ENCODE measurements at places on chromosomes 6 and 20.
A peak's percentile ranks its signal among the peaks of the same experiment; 100 is the strongest.

GRCh38 chr6:135411339-135411738, 86.2 kb downstream of the AHI1 start:
- DNase-seq: no peak

DNA sequence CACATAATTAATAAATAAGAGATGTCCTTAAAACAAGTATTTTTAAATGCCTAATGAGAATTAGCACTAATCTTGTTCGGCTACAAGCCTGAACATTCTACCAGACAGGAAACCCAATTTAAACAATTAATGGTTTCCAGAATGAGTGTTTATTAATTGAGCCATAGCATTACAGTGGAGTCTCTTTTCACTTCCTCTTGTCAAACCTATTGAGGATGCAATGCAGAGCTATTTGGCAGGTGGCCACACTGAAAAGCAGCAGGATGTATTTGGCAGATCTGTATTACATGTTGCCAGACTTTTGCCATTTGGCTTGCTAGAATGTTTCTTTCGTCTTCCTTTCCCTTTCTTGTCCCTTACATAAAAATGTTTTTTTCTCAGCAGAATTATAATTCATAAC, 475.2 kb upstream of the MARCKS start:
- peak; percentile 30 for DNase-seq

DNA sequence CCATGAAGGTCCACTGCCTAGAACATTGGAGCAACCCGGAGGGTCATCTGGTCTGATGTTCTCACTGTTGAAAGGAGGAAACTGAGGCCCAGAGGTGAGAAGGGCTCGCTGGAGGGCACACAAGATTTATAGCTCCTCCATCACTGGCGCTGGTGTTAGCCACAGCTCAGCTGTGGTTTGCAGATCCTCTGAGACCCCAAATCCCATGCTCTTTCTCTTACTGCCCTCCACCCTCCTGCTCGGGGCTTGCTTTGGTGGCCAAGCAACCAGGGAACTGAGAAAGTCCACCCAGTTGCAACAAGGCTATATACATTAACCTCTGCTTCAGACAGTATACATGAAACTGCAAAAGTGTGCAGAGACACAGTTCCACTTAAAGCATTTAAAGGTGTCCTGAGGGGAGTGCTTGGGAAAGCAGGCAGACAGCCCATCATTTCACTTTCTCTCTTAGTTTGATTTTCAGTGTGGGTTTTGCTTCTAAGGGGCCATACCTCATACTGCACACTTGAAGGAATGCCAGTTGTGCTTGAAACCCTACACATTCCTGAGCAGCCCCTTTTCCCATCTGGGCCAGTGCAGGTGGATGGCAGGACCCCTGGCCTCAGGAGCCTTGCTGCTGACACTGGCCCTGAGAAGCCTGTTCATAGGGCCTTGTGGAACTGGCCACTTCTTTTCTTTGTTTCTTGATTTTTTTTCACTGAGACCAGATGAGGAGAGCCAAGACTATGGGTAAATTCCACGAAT, 347.6 kb downstream of the CDC5L start:
- no peak for DNase-seq

DNA sequence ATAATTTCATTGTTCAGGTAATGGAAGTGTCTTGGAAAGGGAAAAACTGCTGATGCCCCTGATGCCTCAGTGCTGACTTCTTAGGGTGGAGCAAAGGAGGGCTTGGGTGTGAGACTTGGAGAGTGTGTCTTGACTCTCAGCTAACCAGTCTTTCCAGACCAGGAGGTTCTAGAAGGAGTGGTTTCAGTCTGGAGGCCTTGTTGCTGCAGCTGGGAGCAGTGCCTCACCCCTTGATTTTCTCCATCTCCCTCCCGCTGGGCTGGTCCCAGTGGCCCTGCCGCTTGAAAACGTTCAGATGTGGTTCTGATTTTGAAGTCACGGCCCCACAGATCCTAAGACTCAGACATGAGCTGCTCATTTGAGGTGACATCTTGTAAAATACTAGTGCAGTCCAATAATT, 5.4 kb downstream of the DSP start:
- no peak for DNase-seq

GRCh38 chr6:29943053-29943966, 978 bp downstream of the HLA-A start:
- no peak for DNase-seq

DNA sequence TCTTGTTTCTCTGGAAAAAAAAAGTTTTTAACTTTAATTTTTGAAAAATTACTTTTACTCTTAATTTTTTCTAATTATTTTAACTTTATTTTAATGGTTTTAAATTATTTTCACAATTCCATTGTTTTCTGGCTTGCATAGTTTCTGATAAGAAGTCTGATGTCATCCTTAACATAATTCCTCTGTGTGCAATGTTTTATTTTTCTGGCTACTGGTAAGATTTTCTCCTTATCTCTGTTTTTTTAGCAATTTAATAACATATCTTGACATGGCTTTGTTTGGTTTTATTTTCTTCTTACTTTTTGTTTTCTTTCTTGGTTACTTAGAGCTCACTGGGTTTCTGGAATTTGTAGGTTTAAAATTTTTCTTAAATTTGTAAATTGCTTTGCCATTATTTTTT, 114.8 kb downstream of the TBXT start:
- no peak for DNase-seq

DNA sequence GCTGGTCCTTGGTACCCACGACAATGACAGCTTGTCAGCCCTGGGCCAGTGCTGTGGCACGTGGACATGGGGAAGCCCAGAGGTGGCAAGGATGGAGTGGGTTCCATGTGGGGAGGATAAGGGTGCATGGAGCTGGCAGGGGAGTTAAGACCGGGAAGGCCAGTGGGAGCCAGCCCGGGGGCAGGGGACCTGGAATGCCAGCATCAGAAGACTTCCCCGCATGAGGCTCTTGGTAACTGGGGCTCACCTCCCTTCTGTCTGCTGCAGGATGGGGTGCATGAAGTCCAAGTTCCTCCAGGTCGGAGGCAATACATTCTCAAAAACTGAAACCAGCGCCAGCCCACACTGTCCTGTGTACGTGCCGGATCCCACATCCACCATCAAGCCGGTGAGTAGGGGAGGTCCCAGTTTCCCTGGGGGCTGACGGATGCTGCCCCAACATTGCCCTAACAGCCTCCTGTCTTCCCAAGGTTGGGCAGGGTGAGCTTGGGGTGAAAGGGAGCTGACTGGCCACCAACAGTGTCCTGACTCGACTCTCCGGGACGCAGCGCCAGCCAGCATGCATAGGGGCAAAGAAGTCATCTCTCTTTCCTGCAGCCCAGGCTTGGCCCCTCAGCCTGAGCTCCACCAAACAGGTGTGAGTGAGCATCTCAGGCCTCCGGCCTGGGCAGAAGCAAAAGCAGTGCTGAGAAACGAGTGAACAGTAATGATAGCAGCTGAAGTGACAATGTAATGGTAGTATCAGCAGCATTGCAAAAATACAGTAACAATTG, 19.5 kb downstream of the HCK start:
- no peak for DNase-seq

DNA sequence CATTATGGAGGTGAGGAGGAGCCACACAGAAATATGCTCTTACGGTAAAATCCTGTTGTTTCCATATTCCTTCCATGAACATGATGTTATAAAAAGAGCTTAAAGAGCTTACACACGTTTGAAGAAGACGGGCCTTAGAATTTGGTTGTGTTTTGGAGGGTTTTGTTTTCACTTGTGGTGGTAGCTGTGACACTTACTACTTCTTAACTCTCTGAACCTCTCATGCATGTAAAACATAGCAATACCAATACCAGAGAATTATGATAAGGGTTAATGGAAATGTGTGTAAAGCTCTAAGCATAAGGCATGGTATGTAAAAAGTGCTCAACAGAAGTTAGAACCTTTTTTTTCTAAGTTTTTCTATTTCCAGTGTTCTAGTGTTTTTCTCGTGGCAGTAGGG, 256.1 kb upstream of the KCNQ5 start:
- no peak for DNase-seq

DNA sequence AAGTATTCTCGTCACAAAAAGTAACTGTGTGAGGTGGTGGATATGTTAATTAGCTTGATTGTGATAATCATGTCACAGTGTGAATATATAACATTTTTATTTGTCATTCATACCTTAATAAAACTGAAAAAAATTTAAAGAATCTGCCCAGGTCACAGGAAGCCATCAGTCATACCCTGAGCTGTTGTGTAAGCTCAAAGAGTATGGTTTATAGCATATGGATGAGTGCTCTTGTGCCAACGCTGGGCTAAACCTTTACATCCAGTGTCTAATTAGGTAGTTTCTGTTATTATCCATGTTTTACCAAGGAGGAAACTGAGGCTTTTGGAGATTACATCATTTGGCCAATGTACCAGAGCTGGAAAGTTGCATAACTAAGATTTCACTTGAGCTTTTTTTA, 11.4 kb downstream of the PKIG start:
- DNase-seq: no peak

GRCh38 chr6:45827952-45828530, 187.6 kb downstream of the CLIC5 start:
- DNase-seq: no peak

DNA sequence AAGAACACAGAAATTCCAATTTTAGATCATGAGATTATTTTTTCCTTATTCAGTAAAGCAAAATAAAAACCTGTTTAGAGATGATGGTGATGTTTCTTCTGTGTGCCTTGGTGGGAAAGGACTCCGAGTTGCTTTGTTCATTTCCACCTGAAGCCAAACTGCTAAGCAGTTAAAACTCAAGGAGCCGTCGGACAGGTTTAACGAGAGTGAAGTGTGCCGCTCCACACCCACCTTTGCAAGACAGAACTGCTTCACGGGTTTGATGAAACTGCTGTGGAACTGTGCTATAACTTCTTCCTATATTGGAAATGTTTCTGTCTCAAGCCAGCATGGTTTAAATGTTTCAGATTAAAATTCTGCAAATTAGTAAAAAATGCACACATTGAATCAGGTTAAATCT, 9.2 kb upstream of the DSP start:
- DNase-seq: no peak

GRCh38 chr6:84260926-84261325, 33.5 kb upstream of the CEP162 start:
- no peak for DNase-seq

DNA sequence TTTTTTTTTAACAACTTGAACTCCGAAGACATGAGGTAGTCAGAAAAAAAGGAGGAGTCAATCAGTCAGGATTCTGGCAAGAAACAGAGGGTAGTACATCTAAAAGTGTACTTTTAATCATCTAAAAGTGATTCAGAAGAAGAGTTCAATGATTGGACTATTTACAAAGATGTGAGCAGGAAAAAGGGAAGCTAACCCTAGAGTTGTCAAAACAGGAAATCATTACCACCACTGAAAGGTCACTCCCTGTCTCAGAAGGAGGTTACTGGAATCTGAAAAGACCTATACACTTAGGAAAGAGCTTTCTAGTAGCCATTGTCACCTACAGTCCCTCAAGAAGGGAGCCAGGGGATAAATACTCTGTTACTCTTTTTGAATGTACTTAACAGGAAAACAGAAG, 16.7 kb upstream of the LMBRD1 start:
- no peak for DNase-seq

- no peak for DNase-seq
These were observed 25.6 kb downstream of the TOP1 start for GRCh38 chr20:41054070-41054846.

GRCh38 chr6:32082478-32082877, 26.7 kb downstream of the TNXB start:
- no peak for DNase-seq

- no peak for DNase-seq
These were observed 150.7 kb downstream of the CD24 start for GRCh38 chr6:106823732-106824351.

- no peak for DNase-seq
These were observed 48.5 kb downstream of the AIG1 start for GRCh38 chr6:143109196-143109595.

DNA sequence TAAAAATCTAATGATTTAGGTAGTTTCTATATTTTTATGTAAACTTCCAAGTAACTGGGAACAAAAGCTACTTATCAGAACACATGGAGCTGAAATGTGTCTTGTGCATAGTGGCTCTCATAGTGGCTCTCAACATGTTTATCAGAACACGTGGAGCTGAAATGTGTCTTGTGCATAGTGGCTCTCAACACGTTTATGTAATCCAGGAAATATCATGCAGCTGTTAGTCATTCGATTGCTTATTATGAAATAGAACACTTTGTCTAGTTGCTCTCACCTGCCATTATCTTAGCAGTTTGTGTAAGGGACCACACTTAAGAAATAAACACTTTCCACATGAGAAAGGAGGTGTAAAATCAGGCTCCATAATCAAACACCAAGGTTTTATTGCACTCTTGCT, 119.2 kb upstream of the ASCC3 start:
- no peak for DNase-seq

DNA sequence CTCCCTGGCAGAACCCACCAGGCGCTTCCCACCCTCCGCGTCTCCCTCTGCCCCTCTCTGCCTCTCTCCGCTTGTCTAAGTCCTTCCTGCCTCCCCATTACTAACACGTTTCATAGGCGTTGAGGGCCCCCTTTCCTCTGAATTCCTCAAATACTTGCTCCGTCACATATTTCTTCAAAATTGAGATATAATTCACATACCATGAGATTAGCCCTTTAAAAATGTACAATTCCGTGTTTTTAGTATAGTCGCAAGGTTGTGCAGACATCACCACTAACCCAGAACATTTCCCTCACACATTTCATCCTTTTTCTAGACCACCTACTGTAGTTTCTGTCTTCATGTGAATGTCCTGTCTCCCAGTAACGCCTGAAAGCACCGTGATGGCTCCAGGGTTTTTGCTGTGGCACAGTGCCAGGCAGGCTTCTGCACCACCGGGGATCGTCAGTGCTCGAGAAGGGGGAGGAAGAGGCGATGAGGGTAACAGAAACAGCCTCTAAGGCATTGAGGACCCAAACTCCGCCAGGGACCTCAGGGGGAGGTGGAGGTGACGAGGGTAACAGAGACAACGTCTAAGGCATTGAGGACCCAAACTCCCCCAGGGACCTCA, 141.9 kb upstream of the SNX9 start:
- no peak for DNase-seq

DNA sequence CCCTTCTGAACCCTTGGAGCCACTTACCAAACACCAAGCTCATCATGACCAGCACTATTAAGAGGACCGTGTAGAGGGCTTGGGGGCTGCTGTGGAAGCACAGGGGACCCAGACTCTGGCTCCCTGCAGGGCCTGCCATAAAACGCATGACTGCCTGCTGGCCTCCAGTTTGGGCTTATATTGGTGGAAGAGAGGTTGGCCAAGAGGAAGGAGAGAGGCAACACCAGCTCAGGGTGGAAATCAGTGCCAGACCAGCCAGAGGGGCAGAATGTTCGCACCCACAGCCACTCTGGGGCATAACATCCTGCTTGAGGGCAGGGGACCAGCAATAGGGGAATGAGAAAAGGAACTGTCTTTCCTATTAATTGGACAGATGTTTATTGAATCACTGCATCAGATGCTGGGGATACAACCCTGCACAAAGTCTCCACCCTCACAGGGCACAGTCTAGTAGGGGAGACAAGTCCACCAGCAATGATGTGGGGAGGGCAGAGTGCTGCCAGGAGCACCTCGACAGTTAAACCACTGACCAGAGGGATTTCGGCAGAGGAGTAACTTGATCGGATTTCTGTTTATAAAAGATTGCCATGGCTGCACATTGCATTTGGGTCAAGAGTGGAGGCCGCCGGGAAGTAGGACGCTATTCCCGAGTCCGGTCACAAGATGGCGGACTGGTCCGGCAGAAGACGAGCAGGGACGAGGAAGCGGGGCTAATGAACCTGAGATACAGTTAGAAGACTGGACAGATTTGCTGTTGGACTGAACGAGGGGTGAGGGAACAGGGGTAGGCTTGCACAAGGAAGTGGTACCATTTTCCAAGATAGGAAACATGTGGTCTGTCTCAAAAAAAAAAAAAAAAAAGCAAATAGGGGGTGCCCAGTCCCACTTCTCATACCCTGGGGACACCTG, at the start of gene LY6G5C:
Gene LY6G5C (minus strand): TSS at position 842 of the 909 bp plus-strand sequence. CDS start 694 bp downstream, at position 148.
- DNase-seq: peak; percentile 68

- no peak for DNase-seq
These were observed 2.7 kb downstream of the SERPINB6 start for GRCh38 chr6:2968600-2969135.
